ENCODE measurements at places on chromosomes 11 and 22.
A peak's percentile ranks its signal among the peaks of the same experiment; 100 is the strongest.

- peak; percentile 26 for DNase-seq
Observed at GRCh38 chr11:36469063-36469462, 41.0 kb downstream of the TRAF6 start.

DNA sequence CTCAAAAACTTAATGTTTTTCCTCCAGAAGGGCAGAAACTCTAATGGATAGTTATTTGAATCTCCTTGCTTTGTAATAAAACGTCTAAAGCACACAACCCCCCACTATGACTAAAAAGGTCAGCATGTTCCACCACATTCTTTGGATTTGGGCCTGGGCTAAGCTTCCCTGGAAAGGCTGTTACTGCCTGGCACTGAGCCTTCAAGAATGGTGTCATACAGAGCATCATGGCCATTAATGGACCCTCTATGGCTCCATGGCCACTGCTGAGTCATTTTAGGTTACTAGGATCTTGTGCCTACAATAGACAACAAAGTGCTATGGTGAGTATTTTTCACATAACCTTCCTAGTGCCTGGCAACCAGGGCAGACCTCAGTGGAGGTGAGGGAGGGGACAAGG is 242.6 kb upstream of the FAT3 start:
- DNase-seq: no peak

DNA sequence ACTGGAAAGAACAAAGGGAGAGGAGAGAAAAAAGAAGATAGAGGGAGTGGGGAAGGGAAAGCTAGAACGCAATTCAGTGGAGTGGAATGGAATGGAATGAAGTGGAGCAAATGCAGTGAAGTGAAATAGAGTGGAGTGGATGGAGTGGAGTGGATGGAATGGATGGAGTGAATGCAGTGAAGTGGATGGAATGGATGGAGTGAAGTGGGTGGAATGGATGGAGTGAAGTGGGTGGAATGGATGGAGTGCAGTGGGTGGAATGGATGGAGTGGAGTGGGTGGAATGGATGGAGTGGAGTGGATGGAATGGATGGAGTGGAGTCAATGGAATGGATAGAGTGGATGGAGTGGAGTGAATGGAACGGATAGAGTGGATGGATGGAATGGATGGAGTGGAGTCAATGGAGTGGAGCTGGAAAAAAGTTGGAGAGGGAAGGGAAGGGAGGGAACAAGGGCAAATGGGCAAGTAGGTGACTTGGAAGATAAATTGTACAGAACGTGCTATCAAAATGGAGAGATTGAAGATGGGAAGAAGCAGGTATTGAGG is 13.9 kb downstream of the IFITM10 start:
- no peak for DNase-seq

DNA sequence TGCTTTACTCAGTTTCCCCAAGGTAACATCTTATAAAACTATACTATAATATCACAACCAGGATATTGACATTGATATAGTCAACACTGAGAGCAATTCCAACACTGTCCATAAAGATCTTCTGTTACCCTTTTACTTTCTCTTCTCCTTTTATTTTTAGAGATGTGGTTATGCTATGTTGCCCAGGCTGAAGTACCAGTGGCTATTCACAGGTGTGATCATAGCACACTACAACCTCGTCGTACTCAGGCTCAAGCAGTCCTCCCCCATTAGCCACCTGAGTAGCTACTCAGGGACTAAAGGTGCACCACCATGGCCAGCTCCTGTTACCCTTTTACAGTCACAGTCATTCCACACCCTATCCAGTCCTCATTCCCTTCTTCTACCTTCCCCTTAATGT is 119.7 kb downstream of the CWF19L2 start:
- DNase-seq: no peak

- DNase-seq: no peak
Observed at GRCh38 chr11:83191491-83191890, 2.0 kb upstream of the ANKRD42 start.

DNA sequence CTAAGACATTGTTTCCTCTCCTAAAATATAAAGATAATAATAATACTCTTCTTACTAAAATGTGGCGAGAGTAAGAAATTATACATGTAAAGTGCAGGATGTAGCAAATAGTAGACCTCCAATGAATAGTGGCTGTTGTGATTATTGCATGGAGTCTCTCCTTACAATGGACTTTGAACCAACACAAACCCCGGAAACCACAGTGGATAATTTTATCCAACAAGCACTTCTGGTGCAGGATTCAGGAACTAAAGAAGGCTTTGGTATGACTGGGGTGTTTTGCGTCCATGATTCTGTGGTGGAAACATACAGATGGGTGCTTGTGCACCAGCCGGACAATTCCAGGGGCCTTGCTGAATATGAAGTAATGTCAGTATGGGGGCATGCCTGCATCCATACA is 146.4 kb upstream of the UBASH3B start:
- DNase-seq: no peak

GRCh38 chr11:74162681-74163467 is 7.9 kb downstream of the C2CD3 start:
- no peak for DNase-seq

- no peak for DNase-seq
Observed at GRCh38 chr11:61635304-61635703, 44.9 kb upstream of the DAGLA start.

GRCh38 chr11:86578727-86579405 is 93.5 kb downstream of the ME3 start:
- no peak for DNase-seq

GRCh38 chr22:43185860-43186261 is 1.1 kb downstream of the TTLL12 start:
- DNase-seq: no peak
